Karpas-422 (cell line): ENCODE measurements at places on chromosomes 5 and 9.

DNA sequence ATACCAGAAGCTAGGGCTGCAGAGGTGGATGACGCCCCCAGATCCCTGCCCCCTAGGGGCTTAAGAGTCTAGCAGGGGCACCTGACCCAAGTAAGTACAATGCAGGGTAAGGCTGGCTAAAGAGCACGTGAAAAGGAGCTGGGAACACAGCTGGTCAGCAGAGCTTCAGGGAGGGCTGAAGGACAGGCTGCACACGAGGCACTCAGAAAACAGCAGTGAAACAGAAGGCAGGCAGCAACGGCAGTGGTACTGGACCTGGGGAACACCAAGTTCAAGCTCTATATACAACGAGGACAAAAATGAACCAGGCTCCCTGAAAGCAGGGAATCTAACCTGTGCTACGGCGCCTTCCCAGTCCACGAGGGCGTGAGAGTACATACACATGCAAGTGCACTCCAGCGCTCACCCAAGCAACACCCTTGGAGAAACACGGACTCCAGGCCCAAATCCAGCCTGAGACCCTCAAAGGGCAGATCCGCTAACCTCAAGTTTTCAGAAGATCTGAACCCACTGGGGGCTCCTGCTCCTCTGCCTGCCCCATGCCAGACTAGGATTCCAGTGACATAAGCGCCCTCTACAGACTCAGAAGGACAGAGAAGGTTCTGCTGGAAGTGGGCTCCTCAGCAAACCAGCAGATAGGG, 57.4 kb downstream of the PSMB7 start:
- H3K27ac ChIP-seq = no peak overlapping the region
- no peaks in the 10 kb centered on the region for H3K27me3 ChIP-seq
- peak; percentile 72 for DNase-seq
- peaks cover 6% of the 10 kb centered on the region; the same call in 1 of the 2 replicates for H3K36me3 ChIP-seq
- H3K4me1 ChIP-seq = peaks cover 10% of the 10 kb centered on the region

GRCh38 chr9:101787891-101788290, 49.4 kb upstream of the GRIN3A start:
- H3K27ac ChIP-seq = no peak overlapping the region
- H3K27me3 ChIP-seq = no peaks in the 10 kb centered on the region
- DNase-seq = no peak
- H3K4me3 ChIP-seq = no peak overlapping the region
- no peaks in the 10 kb centered on the region for H3K36me3 ChIP-seq
- no peaks in the 10 kb centered on the region for H3K4me1 ChIP-seq

- H3K27me3 ChIP-seq = no peaks in the 10 kb centered on the region
- no peak for DNase-seq
- no peak overlapping the region for H3K27ac ChIP-seq
- H3K4me3 ChIP-seq = no peak overlapping the region
- no peaks in the 10 kb centered on the region for H3K4me1 ChIP-seq
Measured at GRCh38 chr9:126471084-126471624, 142.6 kb upstream of the LMX1B start.

DNA sequence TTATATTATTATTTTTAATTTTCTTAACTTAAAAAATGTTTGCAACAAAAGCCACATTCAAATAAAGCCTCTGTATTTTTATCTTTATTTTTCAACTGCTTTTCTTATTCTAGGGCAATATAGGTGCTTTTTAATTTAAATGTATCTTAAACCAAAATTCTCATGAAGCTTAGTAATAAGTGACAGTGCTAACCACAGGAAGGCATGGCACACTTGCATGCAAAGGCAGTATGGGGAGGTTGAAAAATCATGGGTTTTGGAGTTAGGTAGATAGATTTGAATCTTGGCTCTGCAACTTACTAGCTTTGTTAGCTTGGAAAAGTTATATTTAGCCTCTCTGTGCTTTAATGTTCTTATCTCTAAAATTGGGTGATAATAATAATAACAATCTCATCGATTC, 458.0 kb downstream of the DMAC1 start:
- no peak overlapping the region for H3K27ac ChIP-seq
- H3K4me1 ChIP-seq = no peaks in the 10 kb centered on the region
- no peak for DNase-seq
- no peak overlapping the region for H3K4me3 ChIP-seq

- no peaks in the 10 kb centered on the region for H3K36me3 ChIP-seq
- no peak overlapping the region for H3K27ac ChIP-seq
- no peaks in the 10 kb centered on the region for H3K4me1 ChIP-seq
- H3K27me3 ChIP-seq = no peaks in the 10 kb centered on the region
- no peak overlapping the region for H3K4me3 ChIP-seq
Measured at GRCh38 chr5:62900976-62901375, 322.4 kb downstream of the LRRC70 start.

- no peaks in the 10 kb centered on the region for H3K36me3 ChIP-seq
- H3K27ac ChIP-seq = no peak overlapping the region
- H3K27me3 ChIP-seq = no peaks in the 10 kb centered on the region
- H3K4me3 ChIP-seq = no peak overlapping the region
- DNase-seq = peak; percentile 74
Measured at GRCh38 chr9:5425006-5425628, 12.6 kb downstream of the PLGRKT start.

DNA sequence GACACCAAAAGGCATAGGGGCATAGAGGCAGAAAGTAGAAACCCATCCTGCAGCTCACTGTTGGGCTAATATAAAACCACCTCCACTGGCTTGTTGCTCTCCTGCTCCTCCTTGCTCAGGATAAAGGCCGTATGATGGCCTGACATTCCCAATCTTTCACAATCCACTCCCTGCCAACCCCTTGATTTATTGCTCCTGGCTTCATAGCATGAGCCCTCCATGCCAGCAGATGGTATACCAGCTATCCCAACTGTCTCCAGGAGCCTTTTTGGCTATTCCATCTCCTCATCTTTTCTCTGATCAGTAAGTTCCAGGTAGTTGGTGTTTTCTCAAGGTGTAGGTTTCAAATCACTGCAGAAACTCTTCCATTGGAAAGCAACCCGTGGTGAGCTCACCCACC, 128.8 kb downstream of the EGFLAM start:
- no peak for DNase-seq
- H3K4me1 ChIP-seq = no peaks in the 10 kb centered on the region
- H3K4me3 ChIP-seq = no peak overlapping the region
- no peaks in the 10 kb centered on the region for H3K27me3 ChIP-seq
- H3K27ac ChIP-seq = no peak overlapping the region

DNA sequence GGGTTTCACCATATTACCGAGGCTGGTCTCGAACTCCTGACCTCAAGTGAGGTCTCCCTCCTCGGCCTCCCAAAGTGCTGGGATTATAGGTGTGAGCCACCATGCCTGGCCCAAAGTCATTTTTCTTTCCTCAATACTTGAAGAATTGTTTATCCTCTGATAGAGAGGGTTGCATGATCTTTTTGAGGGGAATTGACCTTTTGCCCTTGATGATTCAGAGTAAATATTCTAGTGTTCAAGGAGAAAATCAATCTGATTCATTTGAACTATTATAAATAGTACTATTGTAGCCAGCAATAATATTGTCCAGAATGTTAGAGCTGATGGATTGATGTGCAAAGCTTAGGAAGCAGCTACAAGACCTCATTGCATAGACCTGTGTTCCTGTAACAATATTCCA, 47.1 kb downstream of the UGCG start:
- H3K4me3 ChIP-seq = no peak overlapping the region
- H3K27me3 ChIP-seq = no peaks in the 10 kb centered on the region
- no peaks in the 10 kb centered on the region for H3K4me1 ChIP-seq

- no peak for DNase-seq
- no peak overlapping the region for H3K27ac ChIP-seq
- H3K36me3 ChIP-seq = no peaks in the 10 kb centered on the region
- H3K4me1 ChIP-seq = no peaks in the 10 kb centered on the region
Measured at GRCh38 chr5:82986404-82986803, 90.8 kb downstream of the TMEM167A start.

- H3K27ac ChIP-seq = no peak overlapping the region
- H3K4me3 ChIP-seq = no peak overlapping the region
- DNase-seq = no peak
Measured at GRCh38 chr9:14198841-14199455, 115.0 kb downstream of the NFIB start.

DNA sequence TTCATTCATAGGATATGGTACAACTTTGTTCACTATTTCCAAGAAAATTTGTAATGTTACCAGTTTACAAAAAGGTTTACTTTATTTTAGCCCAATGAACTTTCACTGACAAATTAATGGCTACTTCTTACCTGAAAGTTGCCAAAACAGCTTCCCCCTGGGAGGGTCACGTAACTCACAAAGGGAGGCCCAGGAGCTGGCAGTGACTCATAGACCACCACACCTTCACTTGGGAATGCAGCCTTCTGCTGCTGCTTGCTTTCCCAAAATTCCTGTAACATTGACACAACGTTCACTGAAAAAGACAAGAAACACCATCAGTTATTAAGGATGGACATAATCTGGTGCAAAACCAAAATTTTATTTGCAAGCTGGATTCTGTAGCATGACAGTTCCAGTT, 18.1 kb downstream of the LIX1 start:
- no peaks in the 10 kb centered on the region for H3K27me3 ChIP-seq
- no peaks in the 10 kb centered on the region for H3K4me1 ChIP-seq
- H3K36me3 ChIP-seq = no peaks in the 10 kb centered on the region
- H3K27ac ChIP-seq = no peak overlapping the region
- no peak overlapping the region for H3K4me3 ChIP-seq
- DNase-seq = no peak

GRCh38 chr5:11062397-11062796, 301.4 kb upstream of the DAP start:
- H3K4me3 ChIP-seq = no peak overlapping the region
- no peak overlapping the region for H3K27ac ChIP-seq
- no peaks in the 10 kb centered on the region for H3K27me3 ChIP-seq
- DNase-seq = no peak

- peak; percentile 87 for DNase-seq
- H3K27me3 ChIP-seq = no peaks in the 10 kb centered on the region
- H3K4me1 ChIP-seq = peaks cover 28% of the 10 kb centered on the region
- H3K36me3 ChIP-seq = no peaks in the 10 kb centered on the region
- peak overlapping the region; percentile 68 for H3K4me3 ChIP-seq
Measured at GRCh38 chr9:6715755-6716643, 41.8 kb upstream of the KDM4C start.

DNA sequence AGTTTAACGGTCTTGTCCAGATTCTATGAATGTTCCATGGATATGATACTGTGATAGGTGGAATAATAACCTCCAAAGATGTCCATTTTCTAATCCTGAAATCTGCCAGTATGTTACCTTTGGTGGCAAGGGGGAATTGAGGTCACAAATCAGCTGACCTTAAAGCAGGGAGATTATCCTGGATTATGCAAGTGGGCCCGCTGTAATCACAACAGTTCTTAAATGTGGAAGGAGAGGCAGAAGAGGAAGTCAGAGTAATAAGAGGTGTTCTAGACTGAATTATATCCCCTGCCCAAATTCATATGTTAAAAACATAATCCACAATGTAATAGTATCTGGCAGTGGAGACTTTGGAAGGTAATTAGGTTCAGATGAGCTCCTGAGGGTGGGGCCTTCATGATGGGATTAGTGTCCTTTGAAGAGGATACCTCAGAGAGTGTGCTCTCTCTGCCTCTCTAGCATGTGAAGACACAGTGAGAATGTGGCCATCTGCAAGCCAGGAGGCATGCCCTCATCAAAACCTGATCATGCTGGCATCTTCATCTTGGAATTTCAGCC, 47.6 kb upstream of the ZFAND5 start:
- H3K36me3 ChIP-seq = no peaks in the 10 kb centered on the region
- no peak overlapping the region for H3K27ac ChIP-seq
- no peaks in the 10 kb centered on the region for H3K27me3 ChIP-seq
- H3K4me3 ChIP-seq = no peak overlapping the region

GRCh38 chr9:109683521-109683920, 96.5 kb upstream of the PALM2AKAP2 start:
- no peak overlapping the region for H3K4me3 ChIP-seq
- no peak for DNase-seq
- H3K4me1 ChIP-seq = no peaks in the 10 kb centered on the region
- H3K27ac ChIP-seq = no peak overlapping the region

- peaks cover 10% of the 10 kb centered on the region for H3K4me1 ChIP-seq
- peaks cover 5% of the 10 kb centered on the region; the same call in 1 of the 2 replicates for H3K36me3 ChIP-seq
- no peak overlapping the region for H3K27ac ChIP-seq
- H3K4me3 ChIP-seq = no peak overlapping the region
- no peak for DNase-seq
Measured at GRCh38 chr9:708551-709432, 132.7 kb upstream of the DMRT1 start.
